Activated T-cell treated with anti-CD3 and anti-CD28 coated beads for 1 hour (primary cell): ENCODE measurements at places on chromosomes 12 and 14.

GRCh38 chr12:114588061-114588460 lies 95.9 kb downstream of the TBX3 start:
- no peak for DNase-seq

DNA sequence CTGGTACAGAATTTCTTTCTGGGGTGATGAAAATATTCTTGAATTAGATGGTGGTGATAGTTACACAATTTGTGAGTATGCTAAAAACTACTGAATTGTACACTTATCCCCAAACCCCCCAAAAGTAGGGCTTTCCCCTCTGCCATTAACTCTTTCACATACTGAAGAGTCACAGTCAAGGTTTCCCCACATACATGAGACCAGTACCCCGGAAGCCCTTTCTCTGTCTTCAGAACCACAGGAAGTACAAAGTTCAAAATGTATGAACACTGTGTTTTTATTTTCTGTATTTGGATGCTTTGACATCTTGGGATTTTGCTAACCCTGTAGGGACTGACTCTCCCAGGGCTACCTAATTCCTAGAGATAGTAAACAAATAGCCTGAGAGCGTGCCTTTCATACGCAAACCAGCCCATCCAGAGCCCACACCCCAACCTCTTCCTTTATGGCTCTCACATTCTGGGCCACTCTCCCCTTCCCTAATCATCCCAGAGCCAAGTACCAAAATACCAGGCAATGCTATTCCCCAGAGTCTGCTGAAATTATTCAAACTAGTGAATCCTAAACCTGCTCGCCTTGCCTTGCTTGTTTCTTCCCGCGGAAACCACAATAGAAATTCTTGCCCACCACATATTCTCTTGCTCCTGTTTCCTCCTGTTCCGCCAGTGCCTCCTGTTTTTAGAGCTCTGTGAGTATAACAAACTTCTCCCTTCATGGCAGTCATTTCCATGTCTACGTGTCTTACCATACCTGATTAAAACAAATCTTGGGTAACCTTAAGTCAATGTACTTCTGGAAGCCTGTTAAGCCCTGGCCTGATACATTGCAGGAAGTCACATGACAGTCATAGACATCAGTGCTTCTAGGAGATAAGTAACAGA lies 524.8 kb downstream of the FUT8 start:
- DNase-seq, result no peak

DNA sequence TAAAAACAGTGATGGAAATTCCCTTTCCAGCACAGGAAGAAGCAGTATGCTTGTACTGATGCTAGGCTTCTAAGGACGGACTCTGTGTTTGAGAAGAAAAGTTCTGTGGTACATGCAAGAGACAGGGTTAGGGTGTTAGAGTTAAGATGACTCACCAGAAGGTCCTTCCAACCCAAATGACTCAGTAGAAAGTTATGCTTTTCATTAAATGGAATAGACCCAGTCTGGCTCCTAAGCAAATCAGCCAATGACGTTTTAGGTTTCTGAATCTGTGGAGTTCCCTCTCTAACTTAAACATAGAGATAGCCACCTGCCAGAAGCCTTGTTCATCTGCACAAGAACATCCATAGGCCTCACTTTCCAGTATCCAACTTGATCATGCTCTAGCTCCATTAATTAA lies 5.7 kb downstream of the PTHLH start:
- no peak for DNase-seq

DNA sequence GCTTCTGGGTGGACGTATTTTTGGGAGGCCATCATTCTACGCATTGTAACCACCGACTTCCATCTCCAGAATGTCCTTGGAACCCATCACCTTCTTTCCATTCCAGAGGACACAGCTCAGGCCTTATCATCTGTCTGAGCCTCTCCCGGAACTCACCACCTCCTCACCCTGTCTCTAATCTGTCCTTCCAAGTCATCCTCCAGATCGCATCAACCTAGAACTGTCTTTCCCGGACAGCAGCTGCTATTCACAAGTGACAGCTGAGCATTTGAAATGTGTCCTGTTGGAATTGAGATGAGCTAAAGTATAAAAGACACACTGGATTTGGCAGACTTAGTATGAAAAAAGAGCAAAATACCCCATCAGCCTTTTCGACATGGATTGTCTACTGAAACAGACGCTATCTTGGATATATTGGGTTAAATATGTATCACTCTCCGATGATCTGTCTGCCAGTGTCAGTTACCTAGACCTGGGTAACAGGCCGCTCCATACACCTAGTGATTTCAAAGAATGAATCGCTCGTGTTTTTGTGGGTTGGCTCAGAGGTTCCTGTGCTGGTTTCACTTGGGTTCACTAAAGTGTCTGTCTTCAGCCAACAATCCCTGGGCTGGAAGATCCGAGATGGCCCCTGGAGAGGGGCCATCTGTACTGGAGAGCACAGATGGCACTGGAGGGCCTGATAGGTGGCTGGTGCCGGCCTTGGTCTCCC lies 104.4 kb upstream of the RFLNA start:
- DNase-seq, result no peak

DNA sequence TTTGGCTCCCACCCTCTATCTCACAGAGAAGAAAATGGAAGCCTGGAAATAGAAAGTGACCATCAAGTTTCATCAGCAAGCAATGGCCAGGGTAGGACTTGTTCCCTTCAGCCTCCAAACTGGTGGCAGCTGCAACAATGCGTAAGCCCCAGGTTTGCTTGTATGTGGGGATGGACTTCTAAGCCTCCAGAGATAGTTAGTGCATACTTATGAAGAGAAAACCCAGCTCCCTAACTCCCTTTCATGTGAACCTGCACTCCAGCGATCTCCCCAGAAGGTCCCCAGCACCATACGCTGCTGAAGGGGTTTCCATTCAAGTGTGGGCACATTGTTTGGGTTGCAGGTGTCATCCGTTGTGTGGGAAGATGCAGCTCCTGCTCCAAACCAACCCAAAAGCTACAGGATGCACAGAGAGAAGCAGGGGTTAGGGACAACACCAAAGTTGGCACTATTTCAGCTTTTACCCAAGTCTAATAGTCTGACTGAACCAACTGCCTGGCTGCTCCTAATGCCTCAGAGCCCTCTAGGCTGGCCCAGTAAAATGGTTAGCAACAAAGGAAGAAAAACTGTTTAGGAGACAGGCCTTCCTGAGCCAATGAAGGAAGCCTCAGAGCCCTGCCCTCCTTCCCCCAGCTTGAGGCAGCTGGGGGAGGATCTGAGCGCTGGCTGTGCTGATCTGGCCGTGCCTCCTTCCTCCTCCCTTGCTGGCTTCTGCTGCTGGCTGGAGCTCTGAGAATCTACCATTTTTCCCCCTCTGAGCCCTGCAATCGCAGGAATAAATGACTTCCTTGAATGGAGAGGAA lies 12.3 kb downstream of the ZFP36L1 start:
- no peak for DNase-seq

- DNase-seq, result no peak
Measured at GRCh38 chr12:91178139-91178561, 4.5 kb downstream of the DCN start.

DNA sequence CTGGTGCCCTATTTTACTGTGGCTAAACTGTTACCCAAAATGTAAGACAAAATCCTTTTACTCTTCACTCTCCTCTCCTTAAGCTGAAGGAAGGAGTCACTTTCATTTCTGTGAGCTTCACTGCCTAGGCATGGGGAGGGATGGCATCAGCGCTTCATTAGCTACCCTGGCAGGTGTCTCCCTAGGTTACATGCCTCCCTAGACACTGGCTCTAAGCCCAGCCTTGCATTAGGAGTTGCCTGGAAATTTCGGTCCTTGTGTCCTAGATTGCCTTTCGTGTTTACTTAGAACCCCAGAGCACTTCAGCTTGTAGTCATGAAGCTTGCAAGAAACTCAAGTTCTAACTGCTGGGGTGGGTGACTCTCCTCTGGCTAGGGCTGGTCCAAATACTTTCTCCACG lies 520.5 kb upstream of the STXBP6 start:
- DNase-seq, result no peak

DNA sequence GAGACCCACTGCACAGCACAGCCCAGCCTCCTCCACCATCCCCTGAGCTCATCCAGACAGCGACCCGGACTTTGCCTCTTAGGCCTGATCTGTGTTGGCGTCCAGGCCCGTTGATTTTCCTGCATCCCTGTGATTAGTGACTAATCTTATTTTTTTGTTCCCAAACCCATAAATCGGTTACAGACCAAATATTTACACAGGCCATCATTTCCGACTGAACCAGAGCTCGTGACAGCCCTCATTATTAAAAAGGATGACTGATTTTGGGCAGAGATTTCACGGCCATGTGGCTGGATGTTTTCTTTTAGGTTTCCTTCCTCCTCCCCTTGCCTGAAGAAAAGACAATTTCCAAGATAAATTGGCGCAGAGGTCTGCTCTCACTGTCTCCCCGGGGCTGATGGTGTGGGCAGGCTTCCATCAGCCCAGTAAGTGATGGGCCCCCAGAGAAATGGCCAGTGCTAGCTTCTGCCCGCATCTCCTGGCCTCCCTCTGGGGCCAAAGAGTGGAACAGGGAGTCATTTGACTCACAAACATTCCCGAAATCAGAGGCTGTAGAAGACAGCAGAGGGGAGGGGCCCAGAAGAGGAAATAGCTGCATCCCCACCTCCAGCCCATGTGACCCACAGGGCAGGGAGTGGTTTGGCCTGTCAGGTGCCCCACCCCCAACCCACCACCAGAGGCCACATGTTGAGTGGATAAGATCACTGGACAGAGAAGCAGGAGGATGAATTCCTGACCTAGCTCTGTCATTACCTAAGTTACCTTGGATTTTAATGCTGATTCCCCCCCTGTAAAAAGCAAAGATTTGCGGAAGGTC lies 283.5 kb downstream of the KSR2 start:
- DNase-seq, result no peak

DNA sequence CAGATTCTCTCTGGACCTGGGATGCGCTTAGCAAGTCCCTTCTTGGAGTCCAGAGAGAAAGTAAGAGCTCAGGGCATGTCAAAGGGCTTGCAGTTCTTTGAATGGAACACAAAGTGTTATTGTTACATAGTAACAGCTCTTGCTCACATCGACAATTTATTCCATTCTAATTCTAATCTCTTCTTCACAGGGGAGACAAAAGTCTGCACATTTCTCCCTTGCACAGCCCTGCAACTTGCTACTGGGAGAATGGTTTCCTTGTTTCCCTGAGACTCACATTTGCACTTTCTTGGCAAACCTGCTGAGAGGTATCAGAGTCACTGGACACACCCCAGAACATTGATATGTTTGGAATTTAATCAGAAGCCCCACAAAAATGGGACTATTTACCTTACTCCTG lies 209.9 kb upstream of the IGF1 start:
- no peak for DNase-seq

DNA sequence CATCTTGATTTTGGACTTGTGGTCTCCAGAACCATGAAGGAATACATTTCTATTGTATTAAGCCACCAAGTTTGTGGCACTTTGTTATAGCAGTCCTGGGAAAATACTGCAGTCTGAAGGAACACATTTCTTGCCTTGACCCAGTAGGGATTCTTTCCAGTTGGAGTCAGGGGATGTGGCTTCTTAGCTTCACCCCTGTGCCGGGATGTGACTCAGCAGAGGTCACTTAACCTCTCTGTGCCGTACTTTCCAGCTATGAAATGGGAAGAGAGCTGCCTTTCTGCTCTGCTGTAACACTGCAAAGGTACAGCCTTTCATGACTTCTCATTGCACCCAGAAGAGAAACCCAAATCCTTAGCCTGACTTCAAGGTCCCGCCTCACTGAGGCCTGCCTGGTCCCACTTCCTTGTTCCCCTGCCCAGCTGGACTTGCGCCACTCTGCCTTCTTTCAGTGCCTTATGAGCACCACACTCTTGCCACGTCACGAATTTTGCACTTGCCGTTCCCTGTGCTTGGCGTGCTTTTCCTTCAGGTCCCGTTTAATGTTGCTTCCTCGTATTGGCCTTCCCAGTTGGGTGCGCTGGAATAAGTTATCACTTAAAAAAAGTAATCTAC lies 24.2 kb downstream of the CHST11 start:
- no peak for DNase-seq

DNA sequence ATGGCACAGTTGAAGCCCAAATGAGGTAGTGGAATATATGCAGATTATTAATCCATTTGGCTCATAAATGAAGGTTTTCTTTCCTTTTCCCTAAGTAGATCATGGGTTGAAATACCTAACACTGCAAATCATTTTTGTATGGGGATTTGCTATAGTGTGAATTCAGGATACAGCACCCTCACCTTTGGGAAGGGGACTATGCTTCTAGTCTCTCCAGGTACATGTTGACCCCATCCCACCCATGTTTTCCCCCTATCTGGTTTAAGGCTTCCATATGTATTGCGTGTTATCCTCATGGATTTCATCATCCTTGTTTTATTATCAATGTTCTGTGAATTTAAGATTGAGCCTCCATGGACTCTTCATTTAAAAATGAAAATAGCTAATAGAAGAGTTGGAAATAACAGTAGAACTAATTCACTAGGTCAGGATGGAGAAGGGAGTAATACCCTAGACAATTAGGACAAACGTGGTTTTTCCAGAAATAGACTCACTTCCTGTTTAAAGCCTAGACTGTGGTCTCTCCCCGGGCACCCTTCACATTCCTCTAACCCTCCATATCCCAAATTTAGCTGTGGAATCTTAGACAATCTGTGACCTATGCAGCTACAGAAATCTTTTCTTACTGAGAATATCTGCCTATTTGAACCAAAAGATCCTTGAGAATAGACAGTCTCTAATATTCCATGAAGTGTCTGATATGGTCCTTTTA lies 56.5 kb downstream of the DAD1 start:
- DNase-seq, result no peak

DNA sequence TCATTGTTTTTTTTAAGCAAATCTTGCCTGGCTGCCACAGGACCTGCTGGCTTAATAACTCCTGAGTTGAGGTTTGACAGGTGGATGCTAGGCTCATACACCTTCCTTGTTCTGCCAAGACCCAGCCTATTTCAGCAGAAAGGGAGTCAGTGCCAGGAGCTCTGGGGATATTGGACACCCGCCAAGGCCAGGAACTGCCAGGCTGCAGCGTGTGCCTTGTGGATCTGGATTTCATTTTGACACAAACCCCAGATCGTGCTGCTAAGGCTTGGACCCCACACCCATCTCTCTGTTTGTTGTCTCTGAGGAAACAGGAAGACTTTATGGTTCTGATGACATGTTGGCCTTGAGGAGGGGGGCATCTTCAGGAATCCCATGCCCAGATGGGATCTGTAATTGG lies 44.4 kb upstream of the PRIMA1 start:
- DNase-seq, result no peak

DNA sequence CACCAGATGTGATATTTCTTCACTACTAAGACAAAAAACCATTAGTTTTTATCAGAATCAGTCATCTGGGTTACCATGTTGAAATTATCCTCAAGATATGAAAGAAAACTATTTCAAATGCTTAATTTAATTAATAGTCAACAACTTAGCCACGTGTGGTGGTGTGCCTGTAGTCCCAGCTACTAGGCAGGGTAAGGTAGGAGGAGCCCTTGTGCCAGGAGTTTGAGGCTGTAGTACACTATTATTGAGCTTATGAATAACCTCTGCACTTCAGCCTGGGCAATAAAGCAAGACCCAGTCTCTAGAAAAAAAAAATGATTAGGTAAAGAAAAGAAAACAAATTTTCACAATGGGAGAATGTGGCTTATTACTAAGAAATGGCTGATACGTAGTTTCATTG lies 33.4 kb downstream of the MRPL42 start:
- no peak for DNase-seq

- no peak for DNase-seq
Measured at GRCh38 chr12:113800201-113800600, 165.9 kb downstream of the RBM19 start.

- DNase-seq, result no peak
Measured at GRCh38 chr12:46238821-46239220, 30.0 kb downstream of the SLC38A1 start.
